Germinal center (tissue), 1 donor: ENCODE measurements at places on chromosomes 11 and 22.
A peak's percentile ranks its signal among the peaks of the same experiment; 100 is the strongest.

- no peak for DNase-seq
These were observed 24.9 kb downstream of the SLC43A1 start for GRCh38 chr11:57490456-57491248.

DNA sequence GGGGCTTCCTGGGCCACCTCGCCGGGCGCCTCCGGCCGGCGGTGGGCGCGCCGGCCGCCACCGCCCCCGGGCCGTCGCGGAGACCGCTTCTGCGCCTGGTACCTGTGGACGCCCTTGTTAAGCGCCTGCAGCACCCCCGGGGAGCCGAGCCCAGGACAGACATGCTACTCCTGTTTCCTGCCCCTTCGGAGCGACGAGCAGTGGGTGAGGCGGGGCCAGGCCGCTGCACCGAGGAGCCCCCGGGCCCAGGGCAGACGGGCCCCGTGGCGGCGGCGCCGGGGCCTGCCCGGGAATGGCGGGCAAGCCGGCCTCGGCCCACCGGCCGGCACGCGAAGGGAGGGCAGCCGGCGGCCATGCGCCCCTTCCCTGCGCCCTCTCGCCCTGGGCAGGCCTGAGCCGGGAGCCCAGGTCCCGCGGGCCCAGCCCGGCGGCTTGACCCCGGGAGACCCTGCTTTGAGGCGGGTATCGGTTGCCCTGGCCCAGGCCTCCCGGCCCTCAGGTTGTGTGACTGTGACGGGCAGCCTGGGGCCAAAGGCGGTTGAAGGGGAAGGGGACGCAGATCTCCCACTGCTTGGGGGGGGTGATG lies 789 bp upstream of the KDM2A start:
- peak; percentile 64 for DNase-seq

GRCh38 chr11:47394322-47395222 lies 13.8 kb upstream of the SLC39A13 start:
- DNase-seq = peak; percentile 79

DNA sequence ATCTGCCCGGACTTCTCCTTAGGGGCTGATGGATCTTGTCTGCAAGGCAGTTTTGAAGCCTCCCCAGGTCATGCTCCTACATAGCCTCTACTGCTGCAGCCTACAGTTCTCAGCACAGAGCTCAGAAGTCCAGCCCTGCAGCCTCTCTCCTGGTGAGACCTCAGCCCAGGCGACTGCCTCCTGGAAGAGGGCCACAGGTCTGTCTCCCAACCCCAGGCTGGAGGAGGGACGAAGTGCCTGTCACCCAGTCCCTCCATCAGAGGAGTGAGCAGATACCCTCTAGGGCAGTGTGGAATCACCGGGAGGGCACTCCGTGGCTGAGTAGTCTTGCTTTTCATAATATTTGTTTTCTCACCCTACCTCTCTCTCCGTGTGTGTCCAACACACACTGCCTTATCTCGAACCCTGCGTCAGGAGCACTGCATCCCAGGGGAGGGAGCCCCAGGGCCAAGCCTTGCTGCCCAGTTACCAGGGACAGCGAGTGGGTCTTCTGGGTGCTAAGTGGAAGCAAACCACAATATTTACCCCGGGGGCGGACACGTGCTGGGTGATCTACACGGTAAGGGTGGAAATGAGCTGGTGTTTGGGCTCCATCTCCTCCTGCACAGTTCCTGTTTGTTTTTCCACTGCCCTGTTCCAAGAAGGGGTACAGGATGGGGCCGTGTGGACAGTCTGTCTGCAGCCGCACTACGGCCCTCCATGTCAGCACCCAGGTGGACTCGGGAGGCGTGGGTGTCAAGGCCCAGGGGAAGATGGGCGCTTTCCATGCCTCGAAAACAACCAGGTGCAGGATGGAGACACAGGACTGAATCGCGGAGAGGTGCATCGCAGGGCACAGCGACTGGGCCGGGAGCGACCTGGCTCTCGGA lies 133.7 kb upstream of the HSD17B12 start:
- no peak for DNase-seq

GRCh38 chr11:134753771-134754520 lies 341.9 kb upstream of the B3GAT1 start:
- DNase-seq = no peak

GRCh38 chr11:62842171-62842741 lies 2.9 kb upstream of the WDR74 start:
- peak; percentile 28 for DNase-seq

DNA sequence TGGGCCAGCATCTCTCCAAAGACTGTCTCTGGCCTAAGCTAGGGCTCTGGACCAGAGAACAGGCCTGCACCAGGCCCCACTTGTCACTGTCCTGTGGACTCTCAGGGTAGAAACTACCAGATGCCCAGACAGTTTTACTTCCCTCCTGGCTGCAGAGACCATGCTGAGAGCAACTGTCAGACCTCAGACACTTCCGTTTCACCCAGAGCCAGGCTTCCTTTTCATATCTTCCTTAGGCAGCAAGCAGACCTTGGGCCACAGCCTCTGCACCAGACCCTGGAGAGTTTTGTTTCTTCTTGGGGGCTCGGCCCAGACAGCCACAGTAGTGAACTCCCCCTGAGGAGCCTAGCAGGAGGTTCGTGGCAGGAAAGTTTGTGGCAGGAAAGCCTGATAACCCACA lies 12.1 kb upstream of the FCHSD2 start:
- peak; percentile 69 for DNase-seq

DNA sequence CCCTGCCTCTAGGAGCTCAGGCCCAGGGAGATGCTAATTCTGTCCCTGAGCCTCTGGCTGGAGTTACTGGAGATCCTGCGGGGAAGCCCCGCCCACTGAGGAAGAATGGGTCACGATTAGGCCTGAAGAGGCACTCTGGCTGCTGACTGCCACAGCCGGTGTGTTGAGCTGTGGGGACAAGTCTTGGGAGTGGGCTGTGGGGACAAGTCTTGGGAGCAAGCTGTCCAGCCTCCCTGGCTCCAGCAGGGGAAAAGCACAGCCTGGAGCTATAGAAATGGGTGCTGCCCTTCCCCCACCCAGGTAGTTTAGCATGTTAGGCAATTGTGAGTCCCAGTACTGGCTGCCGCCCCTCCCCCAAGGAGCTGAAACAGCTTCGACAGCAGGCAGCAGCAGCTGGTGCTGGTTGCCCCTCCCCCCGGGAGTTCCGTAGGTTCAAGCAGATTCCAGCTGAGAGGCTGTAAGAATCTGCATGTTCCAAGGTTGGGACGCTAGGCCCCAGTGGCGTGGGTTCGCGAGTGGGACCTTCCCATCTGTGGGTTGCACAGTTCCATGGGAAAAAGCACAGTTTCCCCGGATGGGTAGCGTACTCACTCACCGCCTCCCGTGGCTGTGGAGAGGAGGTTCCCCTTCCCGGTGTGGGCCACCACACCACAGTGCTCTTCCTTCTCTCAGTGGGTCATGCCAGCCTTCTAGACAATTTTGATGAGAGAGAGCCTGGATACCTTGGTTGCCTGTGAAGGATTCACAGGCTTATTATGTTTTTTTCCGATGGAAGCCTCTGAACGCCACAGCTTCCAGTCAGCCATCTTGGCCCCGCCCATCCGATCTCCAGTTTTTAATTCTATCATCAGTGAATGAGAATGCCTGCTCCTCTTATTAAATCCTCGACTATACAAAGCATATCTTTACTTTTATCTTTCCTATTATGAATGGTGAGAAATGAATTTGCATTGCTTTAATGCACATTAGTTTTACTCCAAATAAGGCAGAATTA lies 61.5 kb downstream of the MSANTD4 start:
- no peak for DNase-seq

DNA sequence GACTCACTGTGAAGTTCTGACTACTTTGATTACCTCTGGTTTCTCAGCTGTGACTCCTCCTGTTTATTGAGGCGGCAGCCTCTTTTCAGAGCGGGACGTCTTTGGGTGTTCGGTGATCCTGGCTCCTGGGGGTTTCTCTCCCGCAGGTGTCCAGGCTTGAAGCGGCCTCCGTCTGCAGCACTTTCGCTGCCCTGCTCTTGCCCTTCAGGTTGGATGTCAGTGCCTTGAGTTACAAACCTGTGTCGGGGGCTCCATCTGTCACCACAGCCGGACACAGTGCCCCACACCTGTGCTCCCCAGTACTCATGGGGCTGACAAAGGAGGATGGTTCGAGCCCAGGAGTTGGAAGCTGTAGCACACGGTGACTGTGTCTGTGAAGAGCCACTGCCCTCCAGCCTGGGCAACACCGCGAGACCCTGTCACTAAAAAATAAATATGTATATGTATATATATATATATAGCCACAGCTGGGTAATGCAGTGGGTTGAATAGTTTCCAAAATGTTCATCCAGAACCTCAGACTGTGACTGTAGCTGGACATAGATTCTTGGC lies 104.1 kb downstream of the BRD1 start:
- DNase-seq = no peak

DNA sequence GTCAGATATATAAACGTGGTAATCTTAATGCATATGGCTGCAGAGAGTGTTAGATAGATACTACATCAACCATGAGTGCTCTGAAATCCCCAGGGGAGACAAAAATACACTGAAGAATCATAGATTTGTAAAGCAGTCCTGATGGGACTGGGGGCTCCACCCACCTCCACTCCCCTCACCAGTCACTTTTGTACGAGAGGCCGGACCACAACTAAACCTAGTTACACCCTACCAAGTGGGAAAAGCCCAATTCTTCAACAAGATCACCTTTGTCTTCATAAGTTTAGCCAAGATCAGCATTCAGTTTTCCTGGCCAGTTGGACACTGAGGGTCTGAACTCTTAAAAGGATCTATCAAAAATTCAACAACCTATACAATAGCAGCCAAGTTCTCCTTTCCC lies 1.5 kb downstream of the SF1 start:
- no peak for DNase-seq

DNA sequence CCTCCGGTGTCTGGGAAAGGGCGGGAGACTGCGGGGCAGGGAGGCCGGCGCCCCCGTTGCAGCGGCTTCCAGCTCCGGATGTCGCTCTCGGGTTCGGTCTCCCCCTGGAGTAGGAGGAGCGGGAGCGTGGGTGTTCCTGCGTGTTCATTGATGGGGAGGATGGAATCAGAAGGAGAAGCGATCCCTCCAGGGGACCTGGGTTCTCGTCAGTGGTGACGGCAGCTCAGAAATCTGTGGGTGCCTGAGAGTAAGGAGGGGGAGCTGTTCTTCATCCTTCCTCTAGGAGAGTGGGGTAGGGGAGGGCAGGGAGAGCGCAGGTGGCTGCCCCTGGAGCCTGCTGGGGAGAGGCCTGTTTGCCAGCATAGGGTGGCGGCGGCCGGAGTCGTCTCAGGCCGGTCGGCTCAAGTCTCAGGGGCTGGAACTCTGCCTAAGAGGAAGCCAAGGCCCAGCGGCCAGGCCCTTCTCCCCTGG lies 1.1 kb downstream of the UBASH3B start:
- peak; percentile 53 for DNase-seq

DNA sequence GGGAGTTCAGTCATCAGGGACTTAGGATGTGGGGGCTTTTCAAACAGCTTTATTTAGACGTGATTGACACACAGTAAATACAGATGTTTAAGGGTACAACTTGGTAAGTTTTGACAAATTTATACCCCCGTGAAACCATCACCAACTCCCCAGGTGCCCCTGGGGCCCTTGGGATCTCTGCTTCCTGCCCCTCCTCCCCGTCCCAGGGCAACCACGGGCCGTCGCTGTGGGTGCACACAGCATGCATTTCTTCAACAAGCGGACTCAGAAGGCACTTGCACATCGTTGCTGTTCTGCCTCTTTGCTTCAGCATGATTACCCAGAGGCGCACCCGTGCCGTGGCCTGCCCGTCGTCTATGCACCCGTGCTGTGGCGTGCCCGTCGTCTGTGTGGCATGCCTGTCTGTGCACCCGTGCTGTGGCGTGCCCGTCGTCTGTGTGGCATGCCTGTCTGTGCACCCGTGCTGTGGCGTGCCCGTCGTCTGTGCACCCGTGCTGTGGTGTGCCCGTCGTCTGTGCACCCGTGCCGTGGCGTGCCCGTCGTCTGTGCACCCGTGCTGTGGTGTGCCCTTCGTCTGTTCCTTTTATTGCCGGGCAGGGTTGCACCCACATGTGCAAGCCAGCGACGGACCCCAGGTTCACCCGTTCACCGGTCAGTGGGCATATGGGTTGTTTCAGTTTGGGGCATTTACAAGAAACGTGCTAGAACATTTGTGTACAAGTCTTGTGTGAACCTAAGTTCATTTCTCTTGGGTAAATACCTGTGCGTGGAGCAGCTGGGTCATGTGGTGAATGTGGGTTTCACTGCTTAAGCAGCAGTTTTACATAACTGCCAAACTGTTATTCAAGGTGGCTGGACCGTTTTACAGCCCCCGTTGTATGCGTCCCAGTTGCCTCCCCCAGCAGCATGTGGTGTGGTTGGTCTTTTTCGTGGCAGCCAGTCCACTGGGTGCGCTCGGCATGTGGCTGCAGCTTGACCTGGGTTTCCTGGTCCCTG lies 8.3 kb downstream of the CD81 start:
- DNase-seq = peak; percentile 74

GRCh38 chr11:60125956-60126585 lies 37.6 kb downstream of the MS4A2 start:
- DNase-seq = no peak

- DNase-seq = no peak
These were observed 63.8 kb downstream of the TRIM29 start for GRCh38 chr11:120074076-120074475.

- DNase-seq = no peak
These were observed 3.5 kb upstream of the TCF20 start for GRCh38 chr22:42273855-42274451.

DNA sequence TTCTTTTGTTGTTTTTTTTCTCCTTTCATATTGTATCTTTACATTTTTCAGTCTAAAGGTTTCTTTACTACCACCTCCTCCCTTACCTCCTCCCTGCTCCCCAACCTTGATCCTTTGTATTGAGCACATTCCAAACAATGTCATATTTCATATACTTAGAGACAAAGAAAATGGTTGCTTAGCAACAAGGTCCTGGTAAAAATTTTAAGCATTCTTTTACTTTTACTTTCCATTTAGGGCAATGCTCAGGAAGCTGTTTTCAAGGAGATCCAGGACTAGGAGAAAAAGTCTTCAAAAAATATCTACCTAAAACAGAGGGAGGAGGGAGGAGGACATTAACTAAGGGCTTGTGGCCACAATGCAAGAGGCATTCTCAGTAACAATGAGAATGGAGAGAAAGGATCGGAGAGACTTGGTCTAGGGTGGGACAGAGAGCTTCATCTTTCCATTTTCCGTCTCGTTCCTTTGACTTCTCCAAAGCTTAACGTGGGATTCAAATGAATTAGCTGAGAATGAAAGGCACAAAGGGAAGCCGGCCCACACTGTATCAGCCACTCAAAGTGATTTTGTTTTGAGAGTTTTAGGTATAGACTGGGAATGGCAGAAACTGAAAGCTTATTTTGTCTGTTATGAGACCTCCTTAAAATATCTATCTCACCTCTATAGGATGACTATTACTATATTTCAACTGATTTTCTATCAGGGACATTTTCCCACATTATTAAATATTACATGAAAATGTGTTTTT lies 455.7 kb downstream of the RAB38 start:
- DNase-seq = no peak
